ENCODE measurements at places on chromosomes 6 and 20. TPM values are rescaled to one million over a fixed set of nuclear protein-coding genes. Genes with fewer than 3 reads are reported as not detected.

GRCh38 chr6:48766349-48766748, 655.4 kb upstream of the PTCHD4 start:
- DNase-seq = no peak

DNA sequence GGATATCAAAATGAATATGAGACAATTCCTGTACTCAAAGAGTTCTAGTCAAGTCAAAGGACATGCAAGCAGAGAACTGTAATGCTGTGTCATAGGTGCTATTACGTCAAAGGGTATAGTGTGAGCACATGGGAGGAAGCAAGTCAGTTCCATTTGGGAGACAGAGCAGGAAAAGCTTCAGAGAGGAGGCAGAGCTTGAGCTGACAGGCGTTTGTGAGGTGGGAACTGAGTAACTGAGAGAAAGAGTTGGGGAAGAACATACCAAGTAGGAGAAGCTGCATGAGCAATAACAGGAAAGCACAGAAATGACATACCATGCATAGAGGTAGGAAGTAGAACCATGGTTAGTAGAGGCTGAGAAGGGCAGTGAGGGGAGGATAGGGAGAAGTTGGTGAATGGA, 15.2 kb upstream of the SSR1 start:
- no peak for DNase-seq

DNA sequence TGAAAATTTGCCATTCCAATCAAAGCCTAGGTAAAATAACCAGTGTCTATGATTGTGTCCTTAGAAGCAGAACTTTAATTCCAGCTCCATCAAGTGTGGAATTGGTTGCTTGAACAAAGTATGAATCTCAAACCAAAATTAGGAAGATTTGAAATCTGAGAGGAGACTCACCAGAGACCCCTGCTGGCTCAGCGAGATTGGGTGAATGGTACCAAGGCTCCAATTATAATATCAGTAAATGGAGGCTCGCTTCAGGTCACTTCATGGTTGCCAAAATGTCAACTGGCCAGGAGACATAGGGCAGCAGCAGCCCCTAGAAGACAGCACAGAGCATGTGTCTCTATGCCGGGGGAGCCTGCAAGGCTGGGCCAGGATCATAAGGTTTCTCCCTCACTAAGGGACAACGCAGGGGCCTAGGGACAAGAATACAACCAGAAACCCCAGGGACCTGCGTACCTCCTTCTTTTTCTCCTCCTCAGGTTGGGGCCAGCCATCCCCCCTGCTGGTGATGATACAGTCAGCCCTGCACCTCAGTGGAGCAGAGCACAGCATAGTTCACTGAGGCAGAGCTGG, 14.0 kb downstream of the RBL1 start:
- no peak for DNase-seq

- DNase-seq = no peak
These were observed 534.2 kb upstream of the GJE1 start for GRCh38 chr6:141598487-141598886.

DNA sequence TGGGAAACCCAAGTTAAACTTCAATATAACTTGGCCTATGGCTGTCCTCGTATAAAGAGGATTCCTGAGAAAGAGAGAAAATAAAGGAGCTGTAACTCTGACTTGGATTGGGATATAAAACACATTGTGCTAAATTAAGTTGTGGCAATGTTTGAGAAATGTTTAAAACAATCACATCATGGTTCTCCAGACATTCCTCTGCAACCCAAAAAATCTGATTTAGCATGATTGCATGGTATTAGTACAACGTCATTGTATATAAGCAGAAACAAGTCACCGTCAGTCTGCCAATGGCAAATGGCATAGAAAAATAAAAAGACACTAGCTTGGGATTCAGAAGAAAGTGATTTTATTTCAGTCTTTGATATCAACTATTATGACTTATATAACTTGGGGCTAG, 140.2 kb upstream of the FAM83B start:
- DNase-seq = no peak

CNR1 gene
- total RNA-seq = not detected
